Spinal cord (tissue), 10 donors: ENCODE measurements at places on chromosomes 4 and X. TPM values are rescaled to one million over a fixed set of nuclear protein-coding genes. Genes with fewer than 3 reads are reported as not detected.

DNA sequence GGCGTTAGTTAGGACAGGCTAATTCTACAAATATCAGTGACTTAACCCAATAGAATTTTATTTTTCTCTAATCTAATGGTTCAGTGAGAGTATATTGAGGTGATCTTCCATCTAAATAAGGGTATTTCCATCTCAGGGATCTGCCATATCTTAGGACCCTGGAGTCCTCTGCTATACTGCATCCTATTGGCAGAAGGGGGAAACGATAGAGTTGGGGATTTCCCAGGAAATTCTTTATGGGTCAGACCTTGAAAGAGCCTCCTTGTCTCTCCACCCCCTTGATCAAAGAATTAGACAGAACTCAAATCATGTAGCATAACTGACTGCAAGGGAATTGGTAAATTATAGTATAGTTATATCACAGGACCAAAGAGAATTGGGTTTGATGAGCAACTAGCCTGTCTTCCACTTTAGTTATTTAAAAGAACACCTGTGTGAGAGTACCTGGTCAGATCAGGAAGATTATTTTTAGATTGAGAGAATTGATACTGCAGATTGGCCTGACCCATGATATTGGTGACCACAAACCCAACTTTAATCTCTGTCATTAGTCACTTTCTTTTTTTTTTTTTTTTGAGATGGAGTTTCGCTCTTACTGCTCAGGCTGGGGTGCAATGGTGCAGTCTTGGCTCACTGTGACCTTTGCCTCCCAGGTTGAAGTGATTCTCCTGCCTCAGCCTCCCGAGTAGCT lies 25.6 kb downstream of the SMARCA5 start:
- no peak for DNase-seq

ING2 gene
- 19.6 TPM for total RNA-seq

DNA sequence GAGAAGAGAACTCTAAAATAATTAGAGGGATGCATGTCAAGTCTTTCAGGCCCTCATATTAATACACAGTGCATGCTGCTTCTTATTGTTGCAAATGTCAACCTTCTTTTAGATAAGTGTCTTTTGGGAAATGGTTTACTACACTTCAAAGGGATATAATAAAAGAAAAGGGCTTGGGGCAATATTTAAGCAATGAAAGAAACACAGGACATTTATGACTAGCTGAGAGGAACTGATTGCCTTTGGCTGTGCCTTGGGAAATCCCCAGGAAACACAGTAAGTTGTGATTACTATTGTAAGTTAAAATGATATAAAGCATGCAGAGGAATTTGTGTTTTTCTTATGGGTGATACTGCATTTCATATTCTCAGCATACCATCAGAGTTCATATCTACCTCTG lies 1036.2 kb upstream of the GRID2 start:
- DNase-seq: no peak

DNA sequence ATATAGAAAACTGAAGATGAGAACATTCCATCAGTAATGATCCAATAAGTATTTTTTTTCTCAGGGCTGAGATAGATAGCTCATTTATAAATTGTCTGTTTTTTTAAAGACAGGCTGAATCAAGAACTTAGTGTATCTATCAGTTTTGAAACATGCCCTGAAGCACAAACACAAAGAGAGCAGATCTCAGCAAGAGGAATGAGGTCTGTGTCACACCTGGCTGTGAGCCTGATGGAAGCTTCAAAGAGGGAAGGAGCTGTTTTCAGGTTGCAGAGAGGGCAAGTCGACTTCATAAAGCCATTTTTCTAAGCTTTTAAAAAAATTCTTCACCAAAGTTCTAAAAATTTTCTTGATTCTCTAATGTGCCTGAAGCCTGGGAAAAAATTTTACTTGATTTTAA lies 434.9 kb downstream of the PDGFC start:
- peak; percentile 35 for DNase-seq

ATP6AP2 gene
- 138 TPM for total RNA-seq

DNA sequence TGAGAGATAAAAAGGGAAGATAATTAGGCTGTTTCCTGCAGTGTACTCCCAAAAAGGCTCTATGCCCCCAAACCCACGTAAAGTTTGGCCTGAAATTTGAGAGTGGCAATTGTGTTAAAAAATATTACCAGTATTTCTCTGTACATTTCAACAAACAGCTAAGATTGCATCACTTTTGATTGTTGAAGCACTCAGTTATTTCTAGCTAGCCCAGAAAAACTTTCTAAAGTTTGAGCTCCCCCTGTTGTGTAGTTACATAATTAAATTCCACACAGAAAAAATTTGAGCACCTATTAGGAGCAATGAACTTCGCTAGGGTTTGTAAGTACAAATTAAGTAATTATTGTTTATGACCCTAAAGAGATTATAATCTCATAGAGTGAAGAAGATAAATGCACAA lies 109.4 kb downstream of the DLG3 start:
- peak; percentile 4 for DNase-seq

TEX13D gene
- not detected for total RNA-seq

- no peak for DNase-seq
These were observed 420.3 kb downstream of the FAT4 start for GRCh38 chr4:125735102-125735501.

DNA sequence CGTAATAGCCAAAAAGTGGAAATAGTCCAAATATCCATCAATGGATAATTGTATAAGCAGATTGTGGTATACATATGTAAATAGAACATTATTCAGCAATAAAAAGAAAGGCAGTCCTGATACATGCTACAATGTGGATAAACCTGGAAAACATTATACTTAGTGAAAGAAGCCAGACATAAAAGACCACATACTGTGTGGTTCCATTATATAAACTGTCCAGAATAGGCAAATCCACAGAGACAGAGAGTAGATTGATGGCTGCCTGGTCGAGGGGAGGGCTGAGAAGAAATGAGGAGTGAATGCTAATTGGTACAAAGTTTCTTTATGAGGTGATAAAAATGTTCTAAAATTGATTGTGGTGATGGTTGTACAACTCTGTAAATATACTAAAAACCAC lies 397.4 kb upstream of the RPS6KA3 start:
- no peak for DNase-seq

RBMXL3 gene
- total RNA-seq: not detected

DNA sequence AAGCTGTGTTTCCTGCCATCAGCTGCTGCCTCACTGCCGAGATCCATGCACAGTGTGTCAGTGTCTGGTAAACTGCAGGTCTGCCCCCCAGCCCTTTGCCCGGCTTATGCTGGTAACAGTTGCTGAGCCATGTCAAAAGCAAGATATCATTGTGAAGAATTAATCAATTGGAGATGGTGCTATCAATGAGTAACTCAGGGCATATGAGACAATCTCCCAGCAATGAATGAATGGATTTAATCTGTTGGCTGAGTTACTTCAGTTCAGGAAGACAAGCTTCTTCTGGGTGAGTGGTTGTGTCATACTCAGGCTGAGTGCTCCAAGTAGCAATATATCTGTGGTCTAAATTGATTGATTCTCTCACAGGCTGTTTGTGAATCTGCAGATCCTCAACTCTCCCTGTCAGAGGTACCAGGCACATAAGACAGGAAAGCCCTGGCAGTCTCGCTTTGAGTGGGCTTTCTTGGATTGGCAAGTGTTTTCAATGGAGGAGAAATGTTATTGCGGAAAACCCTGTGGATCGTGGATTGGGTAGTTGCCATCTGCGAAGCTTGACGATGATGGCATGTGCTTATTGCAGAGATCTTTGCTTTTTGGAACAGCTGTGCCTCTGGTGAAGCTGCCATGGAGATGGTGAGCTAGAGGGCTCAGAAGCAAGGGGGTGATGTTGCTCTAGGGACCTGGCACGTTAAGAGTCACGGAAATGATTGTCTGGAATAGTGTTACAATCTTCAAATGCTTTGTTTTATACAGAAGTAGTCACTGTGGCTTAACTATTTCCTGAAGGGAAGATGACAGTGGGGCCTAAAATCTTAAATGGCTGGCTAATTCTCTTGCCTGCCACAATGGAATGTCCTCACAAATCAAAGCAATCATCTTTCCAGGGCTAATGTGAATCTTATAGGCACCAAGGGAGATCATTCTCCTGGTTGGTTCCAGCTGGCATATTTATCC lies 147.6 kb upstream of the TBC1D9 start:
- DNase-seq: no peak

GRCh38 chr4:54526560-54526959 lies 131.2 kb upstream of the KIT start:
- no peak for DNase-seq

- DNase-seq: no peak
These were observed 83.8 kb downstream of the EGF start for GRCh38 chr4:109996526-109996925.

DNA sequence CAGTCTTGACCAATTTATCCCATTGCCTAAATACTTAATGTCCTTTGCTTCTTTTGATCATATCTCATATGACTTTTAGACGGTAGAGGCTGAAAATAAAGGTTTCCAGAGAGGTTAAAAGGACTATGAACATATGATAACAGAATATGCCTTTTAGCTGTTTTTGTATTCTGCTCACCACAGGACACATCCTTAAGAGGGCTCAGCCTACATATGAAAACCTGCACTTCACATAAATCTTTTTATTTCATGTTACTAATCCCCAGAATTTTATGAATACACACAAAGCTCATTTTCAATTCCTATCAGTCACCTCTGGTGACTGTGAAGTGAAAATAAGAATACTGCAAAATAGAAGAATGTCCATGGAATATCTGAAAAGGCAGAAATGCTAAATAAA lies 92.0 kb downstream of the GPM6A start:
- no peak for DNase-seq

GPAT3 gene
- total RNA-seq: 4.4 TPM

HMX1 gene
- 0.69 TPM for total RNA-seq

CLDN34 gene
- 0.30 TPM for total RNA-seq

SLC9B2 gene
- 58.7 TPM for total RNA-seq

GRCh38 chrX:103155201-103155600 lies 59.7 kb upstream of the BEX4 start:
- no peak for DNase-seq

DNA sequence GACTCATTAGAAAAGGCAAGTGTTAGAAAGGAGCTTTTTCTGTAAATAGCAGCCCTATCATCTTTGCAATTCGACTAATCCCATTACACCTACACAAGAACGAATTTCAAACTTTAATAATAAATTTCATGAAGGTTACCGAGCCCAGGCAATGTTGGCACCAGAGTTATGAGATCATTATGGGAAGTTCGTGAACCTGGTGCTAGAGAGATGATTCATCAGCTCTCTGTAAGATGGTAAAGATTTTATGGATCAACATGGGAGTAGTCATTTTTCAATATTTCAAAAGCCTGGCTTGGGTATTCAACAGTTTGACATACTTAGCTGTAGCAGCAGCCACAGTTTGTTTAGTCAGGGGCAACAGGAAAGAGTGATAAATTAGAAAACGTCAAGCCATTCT lies 35.8 kb downstream of the AMELX start:
- no peak for DNase-seq

- no peak for DNase-seq
These were observed 897.5 kb upstream of the AGA start for GRCh38 chr4:178339769-178340168.

DNA sequence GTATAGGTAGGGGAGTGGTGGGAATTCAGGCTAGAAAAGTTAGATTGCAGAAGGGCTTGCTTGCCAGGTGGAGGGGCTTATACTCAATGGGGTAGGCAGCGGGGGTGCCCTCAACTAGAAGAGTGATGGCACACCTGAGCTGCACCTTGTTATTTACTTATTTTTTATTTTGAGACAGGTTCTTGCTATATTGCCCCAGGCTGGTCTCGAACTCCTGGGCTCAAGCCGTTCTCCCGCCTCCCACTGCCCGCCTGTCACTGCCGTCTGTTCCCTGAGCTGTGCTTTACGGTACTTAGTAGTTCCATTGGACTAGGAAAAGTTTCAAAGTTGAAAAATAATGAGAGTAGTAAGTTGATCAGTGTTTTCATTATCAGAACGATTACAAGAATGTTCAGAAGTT lies 2.0 kb downstream of the ZFX start:
- no peak for DNase-seq

KLHL2 gene
- total RNA-seq: 27.7 TPM

- DNase-seq: no peak
These were observed 477.6 kb upstream of the INTU start for GRCh38 chr4:127155116-127155515.

OTUD6A gene
- not detected for total RNA-seq

DNA sequence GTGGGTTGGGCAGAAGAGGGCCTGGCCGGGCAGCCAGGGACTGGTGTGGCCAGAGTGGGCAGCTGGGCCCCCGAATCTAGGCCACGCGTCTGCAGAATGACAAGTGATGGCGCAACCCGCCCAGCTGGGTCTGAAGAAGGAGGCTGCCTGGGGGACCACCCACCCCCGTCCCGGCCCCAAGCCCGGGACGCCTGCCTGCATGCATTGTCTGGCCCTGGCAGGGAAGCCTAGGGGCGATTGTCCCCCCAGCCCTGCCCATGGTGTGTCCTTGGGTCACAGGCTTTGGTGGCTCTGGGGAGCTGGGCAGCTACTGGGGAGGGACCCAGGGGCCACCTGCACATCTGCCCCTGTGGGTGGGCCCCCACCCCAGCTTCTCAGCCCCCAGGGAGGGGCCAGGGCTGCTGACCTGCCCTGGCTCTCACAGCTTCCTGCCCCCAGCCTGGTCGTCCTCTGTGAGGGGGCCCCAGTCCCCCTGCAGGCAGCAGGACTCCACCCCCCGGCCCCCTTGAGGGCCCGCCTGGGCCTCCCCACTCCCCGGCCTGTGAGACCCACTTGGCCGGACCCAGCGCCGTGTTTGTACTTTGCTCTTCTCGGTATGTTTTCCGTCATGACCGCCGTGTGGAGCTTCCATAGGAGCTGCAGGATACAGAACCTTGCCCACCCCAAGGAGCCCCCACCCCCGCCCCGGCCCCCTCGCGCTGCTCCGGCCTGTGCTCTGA lies 4.9 kb downstream of the FGFR3 start:
- DNase-seq: peak; percentile 48

- DNase-seq: no peak
These were observed 44.2 kb upstream of the SHOX start for GRCh38 chrX:586351-586750.

DNA sequence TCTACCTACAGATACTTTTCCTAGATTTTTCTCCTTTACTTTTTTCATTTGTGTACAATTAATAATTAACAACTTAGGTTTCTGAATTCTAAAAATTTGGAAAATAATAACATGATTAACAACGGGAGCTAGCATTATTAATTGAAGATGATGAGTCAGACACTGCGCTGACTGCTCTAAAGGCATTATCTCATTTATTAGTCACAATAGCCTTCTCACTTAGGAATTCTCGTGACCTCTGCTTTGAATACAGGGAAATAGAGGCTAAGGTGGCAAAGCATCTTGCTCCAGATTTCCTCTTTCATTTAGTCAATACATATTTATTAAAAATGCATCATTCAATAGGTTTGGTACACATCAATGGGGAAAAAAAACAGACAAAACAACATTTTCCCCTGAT lies 441.3 kb downstream of the PCDH18 start:
- no peak for DNase-seq

GRCh38 chr4:41334182-41334581 lies 77.5 kb downstream of the UCHL1 start:
- DNase-seq: no peak

DNA sequence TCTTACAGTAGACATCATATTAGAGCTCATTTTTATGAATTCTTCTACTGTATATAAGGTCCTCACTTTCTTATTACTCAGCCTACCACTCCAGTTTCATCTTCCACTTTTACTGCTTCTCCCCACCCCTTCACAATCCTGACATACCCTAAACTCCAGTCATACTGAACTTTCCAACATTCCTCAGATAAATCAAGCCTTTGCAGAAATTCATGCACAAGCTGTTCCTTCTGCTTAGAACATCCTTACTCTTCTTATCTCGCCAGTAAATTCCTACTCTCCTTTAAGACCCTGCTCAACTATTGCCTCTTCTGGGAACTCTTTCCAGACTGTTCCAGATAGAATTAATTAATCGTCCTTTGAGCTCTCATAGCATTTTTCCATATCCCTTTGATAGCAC lies 24.8 kb downstream of the RTL9 start:
- no peak for DNase-seq
